ENCODE measurements at places on chromosomes 16 and 17.

DNA sequence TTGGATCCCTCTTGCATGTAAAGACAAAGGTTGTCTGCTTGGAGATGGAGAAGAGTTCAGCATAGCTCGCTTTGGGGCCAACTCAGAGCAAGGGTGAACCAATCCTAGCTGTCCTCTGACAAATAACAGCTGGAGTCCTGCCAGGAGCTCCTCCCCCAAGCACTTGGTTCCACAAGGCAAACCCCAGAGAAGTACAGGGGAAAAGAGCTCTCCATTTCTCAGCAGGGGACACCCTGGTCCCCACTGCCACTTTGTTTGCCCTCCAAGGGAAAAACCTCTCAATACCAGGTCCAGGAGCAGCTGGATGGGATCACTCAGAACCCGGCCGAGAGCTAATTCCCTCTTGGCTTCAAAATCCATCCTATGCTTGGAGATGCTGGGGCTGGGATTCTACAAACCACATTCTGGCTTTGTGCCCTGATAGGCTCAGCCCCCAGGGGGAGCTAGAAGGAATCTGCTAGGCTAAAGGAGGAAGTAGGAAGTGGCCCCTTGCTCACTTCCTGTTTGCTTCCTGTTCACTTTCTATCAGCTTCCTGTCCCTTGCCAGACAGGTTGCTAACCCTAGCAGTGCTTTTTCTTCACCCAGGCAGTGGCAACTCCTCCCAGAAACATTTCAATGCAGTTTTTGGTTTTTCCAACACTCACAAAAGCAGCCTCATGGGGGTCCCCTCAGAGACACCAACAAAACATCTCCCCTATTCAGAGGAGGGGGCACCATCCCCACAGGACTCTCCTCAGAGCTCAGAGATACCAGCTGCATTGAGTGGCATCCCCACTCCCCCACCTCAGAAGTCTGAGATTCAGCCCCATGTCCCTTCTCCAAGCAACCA lies 30.7 kb downstream of the CDRT4 start:
- DNase-seq, result peak; percentile 61

DNA sequence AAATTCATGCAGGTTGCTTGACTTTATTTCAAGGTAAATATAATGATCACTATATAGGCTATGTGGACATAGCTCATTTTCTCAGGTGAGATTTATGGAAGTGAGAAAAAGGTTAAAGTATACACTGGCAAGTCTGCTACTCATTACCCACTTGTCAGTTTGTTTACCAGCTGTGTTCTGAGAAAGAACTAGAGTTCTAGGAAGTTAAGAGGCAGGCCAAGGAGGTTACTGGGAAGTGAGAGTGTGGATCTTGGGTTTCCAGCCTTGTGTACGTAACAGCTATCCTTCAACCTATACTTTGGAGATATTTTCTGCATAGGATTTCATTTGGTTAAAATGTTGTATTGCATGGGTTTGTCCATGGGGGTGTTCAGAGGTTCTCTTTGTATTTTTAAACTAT lies 31.9 kb upstream of the COX10 start:
- DNase-seq, result no peak

DNA sequence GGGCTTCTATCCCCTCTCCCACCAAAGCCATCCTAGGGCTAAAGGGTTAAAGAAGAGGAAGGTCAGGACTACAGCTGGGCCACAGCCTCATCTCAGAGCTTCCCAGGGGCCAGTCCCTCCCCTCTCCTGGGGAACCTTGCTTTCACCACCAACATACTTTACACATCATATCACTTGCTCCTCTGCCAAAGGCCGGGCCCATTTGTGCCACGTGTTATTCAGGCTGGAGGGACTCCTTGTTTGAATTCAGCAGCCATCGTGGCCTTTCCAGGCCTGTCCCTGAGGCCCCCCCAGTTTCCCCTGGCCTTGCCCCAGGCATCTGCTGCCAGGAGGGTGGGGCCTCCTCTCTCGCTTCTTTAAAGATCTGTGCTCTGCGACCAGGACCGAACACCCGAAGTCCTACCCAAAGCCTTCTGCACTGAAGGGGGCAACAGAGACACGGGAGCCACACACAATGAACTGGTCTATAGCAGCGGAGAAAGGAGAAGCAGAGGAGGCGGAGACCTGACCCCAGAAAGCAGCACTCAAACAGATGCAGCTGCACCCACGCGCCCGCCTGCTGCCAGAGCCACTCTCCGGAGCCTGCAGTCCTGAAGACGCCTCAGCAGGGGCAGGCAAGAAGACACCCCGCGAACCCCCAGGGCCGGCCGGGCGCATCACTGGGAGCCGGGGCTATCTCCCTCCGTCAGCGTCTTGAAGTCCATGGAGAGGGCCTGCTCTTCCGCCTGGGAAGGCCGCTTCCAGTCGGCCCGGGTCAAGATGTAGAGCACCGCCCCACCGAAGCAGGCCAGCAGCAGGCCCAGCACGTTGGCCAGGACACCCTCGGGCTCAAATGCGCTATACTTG lies 12.1 kb downstream of the CYB561 start:
- DNase-seq, result no peak

GRCh38 chr17:72714357-72714966 lies 378.0 kb downstream of the SLC39A11 start:
- DNase-seq, result no peak

GRCh38 chr17:27449541-27449940 lies 6.7 kb upstream of the KSR1 start:
- no peak for DNase-seq

- DNase-seq, result no peak
Measured at GRCh38 chr17:42266462-42266861, 9.7 kb downstream of the STAT5B start.

DNA sequence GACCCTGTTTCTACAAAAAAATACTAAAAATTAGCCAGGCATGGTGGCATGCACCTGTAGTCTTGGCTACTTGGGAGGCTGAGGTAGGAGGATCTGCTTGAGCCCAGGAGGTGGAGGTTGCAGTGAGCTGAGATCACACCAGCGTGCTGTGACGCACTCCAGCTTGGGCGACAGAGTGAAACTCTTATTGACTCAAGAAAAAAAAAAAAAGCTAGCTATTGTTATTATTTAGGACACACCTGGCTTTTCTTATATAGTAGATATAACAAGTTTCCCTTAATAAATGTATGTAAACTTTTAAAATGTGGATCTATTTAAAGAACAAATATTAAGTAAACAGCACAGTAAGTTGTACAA lies 1.8 kb downstream of the RABEP2 start:
- DNase-seq, result no peak

- DNase-seq, result no peak
Measured at GRCh38 chr16:11768849-11769248, 26.2 kb upstream of the TXNDC11 start.

All from kidney capillary endothelial cell (primary cell).